ENCODE measurements at places on chromosomes 11 and 22.

DNA sequence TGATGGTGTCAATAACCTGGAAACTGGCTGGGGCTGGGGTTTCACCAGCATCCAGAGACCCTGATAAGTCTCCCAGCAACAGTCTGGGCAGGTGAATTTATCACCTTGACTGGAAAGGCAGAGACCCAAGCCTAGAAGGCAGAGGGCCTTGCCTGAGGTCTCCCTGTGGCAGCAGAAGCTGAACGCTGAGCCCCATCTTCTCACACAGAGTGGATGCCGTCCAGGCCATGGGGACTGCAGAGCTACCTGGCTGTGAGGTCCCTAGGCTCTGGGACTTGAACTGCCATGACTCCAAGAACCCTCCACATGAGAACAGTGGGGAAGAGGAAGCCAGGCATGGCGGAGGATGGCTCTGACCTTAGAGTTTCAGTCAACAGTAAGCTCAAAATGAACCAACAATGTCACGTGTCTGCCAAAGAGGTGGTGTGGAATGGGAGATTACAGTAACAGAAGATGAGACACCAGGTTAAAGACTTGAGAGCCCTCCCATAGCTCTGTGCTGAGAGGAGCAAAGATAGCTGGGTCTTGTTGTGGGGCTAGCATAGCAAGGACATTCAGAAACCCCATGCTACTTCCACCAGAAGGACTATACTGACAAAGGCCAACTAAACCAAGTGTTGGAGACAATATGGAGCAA is 79.1 kb upstream of the LINC01488 start:
- no peak for DNase-seq

GRCh38 chr11:73203790-73204189 is 14.3 kb upstream of the P2RY2 start:
- DNase-seq: no peak

- DNase-seq: no peak
Measured at GRCh38 chr11:128497776-128498095, 89.6 kb downstream of the ETS1 start.

- DNase-seq: no peak
Measured at GRCh38 chr11:14022251-14022650, 59.7 kb downstream of the SPON1 start.

DNA sequence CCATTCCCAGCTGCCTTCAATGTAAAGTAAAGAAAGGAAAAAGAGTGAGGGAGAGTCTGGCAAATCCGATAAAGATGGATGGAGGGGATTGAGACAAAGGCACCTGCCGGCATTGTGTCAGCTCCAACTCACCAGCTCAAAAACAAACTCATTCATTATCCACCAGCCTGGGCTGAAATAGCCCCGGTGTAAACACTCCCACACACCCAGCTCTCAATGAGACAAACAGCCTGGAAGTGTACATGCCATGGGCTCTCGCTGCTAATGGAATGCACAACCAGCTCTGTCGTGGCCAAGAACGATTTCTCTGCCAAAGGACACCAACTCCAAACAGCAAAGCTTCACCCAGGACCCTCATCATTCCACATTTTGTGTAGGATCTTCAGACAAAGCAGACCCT is 89.3 kb upstream of the OPCML start:
- no peak for DNase-seq

GRCh38 chr11:15342163-15342562 is 227.4 kb downstream of the INSC start:
- DNase-seq: no peak

DNA sequence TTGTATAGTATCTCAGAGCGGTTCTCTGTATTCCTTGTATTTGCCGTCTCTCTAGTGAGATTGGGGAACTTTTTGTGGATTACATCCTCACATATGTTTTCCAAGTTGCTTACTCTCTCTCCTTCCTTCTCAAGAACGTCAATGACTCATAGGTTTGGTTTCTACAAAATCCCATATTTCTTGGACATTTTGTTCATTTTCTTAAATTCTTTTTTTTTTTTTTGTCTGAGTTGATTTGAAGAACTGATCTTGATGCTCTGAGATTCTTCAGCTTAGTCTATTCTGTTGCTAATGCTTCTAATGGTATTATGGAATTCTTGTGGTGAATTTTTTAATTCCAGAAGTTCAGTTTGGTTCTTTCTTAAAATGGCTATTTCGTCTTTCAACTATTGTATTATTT is 28.4 kb upstream of the SLN start:
- no peak for DNase-seq

GRCh38 chr11:134181707-134182106 is 42.1 kb downstream of the NCAPD3 start:
- DNase-seq: no peak

- no peak for DNase-seq
Measured at GRCh38 chr11:31783252-31783651, 27.9 kb downstream of the PAX6 start.

- DNase-seq: no peak
Measured at GRCh38 chr22:31526270-31526669, 29.9 kb downstream of the SFI1 start.

DNA sequence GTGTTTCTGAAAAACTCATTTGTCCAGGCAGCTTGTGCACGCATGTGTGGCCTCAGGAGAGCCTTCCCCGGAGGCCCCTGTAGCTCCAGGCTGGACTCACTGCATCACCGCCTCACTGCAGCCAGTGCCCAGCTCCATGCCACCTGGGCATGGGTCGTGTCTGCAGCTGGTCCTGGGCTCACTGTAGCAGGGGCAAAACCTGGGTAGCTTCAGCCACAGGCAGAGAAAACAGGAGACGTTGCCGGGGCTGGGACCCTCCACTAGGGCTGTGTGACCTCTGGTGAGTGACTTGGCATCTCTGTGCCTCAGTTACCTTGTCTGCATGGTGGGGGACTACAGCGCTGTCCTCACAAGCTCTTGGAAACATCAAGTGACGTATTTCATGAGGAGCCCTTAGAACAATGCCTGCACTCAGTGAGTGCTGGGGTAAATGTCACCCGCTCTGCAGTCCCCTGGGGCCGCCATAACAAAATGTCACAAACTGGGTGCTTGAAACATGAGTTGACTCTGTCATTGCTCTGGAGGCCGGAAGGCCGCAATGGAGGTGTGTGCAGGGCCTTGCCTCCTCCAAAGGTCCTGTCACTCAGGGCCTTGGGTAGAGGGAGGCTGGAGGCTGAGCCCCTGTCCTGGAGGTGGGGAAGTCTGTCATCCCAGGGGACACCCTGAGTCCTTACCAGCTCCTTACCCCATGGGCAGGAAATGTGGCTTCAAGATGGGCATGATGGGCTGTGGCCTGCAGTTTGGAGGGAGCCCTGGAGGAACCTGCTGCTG is 488.7 kb downstream of the TBC1D22A start:
- DNase-seq: no peak

DNA sequence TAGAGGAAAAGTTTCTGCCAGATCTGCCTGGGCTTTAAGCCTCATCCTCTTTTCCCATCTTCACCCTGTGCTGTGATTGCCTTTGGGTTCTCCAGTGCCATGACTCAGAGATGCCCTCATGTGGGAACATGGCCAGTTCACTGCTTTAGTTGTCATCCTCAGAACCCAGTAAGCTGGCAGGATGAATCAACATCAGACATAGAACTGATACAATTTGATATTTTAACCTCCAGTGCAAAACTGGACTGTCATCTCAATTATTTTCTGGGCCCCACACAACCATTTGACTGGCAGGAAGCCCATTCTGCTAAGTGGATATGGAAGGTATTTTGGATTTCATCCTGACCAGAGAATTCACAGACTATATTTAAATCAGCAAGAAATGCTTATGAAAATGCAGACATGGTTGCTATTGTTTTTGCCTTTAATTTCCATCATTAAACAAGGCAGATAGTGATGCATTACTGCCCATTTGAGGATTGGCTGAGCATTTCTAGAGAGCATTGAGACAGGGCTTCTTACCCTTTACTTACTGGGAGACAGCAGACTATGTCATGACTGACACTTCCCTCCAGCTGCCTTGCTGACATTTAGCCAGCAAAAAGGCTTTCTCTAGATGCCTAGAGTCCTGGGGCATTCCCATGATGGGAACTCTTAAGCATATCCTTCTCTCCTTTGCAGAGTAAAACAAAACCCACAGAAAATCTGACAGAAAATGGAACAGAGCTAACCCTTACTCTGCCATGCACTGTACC is 327.1 kb upstream of the MTNR1B start:
- no peak for DNase-seq

DNA sequence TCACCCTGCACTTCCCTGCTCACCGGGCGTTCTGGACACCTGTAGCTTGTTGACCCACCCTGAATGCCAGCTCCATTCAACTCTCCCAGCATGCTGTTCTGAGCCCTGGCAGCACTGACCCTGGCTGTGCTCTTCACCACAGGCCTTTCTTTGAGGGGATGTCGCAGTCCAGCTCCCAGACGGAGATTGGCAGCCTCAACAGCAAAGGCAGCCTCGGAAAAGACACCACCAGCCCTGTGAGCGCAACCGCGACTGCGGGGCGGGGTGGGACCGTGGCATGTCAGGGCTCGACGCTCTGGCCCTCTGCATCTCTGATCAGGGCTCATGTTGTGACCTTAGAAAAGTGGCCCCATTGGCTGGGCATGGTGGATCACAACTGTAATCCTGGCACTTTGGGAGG is 47.4 kb upstream of the RAB1B start:
- no peak for DNase-seq

DNA sequence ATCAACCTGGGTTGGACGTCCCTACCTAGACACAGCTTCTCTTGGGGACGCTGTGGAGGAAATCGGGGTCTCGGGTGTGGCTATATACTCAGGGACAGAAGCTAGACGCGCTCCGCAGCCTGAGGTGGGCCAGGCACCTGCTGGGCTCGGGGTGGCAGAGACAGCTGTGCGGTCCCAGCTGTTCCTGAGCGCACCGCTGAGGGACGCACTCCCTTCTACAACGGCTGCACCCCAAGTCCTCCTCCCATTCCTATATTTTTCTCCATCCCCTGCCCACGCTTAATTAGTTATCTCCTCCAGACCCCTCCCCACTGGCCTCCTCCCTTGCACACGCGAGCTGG is 188 bp upstream of the MTNR1B start:
- DNase-seq: no peak

DNA sequence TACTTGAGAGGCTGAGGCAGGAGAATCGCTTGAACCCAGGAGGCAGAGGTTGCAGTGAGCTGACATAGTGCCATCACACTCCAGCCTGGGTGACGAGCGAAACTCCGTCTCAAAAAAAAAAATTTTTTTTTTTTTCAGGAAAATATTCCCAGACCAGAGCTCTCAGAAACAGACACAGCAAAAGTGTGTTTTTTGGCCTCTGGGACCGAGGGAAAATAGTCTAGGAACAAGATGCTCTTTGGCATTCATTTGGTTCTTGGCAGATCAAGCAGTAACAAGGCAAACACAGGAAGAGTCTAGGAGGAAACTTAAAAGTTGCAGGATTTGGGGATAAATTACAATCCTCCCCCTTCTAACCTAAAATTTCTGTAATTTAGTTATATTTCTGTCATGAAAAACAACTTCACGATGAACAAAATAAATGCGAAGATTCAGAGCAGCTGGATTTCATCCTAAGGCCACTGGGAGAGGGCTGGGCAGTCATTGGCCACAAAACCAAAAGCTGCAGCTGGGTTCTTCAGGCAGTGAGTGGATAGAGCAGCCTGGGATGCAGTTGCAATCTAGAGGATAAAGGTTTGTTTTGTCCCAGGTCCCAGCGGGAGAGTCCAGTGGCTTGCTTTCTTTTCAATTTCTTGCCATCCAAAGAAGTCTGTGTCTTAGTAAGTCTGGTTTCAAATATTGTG is 19.7 kb downstream of the ATG16L2 start:
- DNase-seq: no peak

DNA sequence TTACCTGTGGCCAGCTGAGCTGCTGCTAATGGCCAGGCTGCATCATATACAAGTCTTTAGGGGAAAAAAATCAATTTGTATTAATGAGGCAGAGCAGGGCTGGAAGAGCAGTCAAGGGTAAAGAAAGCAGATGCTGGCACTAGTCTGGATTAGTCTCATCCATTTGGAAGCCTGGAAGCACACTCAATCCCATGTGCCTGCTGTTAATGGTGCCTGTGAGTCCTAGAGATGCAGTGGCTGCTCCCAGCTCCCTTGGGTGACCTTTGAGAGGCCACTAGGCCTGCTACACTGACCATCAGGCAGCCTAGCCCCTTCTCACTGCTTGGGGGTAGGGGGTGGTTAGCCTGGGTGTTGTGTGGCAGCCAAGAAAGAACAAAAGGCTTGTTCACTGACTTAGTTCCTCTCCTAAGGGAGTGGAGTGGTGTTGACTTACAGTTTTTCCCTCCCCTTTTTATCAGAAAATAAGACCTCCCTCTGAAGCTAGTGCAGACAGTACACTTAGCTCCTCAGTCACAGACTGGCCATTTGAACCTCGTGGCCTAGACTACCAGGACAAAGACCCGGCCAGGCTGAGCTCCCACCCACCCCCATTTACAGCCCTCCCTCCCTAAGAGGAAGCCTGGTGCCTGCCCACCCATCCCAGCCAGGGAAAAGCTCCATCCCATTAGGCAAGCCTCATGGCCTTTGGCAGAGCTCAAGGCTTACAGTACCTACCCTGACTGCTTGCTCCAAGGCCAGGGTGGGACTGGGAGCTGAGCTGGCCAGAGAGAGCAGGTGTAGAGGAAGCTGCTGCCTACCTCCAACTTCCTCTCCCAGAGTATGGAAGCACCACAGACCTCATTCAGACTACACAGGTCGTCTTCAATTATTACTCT is 7.8 kb downstream of the PIK3IP1 start:
- DNase-seq: no peak

DNA sequence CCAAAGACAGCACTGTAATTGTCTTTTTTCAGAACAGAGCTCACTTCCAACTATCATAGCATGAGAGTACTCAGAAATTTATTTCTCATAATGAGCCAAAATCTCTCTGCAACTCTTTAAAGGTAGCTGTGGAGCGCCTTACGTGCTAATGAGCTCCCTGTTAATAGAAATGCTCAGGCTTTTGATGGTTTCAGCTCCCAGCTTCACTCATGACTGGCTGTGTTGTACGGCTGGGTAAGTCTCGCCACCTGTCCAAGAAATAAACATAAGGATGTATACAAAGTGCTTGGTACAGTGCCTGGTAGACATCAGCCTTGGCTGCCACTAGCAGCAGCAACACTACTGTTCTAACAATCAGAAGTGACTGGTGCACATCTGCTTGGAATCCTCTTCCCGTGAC is 109.4 kb downstream of the LDLRAD3 start:
- no peak for DNase-seq

- DNase-seq: no peak
Measured at GRCh38 chr22:48169227-48169626, 1406.8 kb downstream of the TBC1D22A start.

GRCh38 chr11:77411717-77412441 is 62.0 kb downstream of the PAK1 start:
- peak; percentile 67 for DNase-seq

DNA sequence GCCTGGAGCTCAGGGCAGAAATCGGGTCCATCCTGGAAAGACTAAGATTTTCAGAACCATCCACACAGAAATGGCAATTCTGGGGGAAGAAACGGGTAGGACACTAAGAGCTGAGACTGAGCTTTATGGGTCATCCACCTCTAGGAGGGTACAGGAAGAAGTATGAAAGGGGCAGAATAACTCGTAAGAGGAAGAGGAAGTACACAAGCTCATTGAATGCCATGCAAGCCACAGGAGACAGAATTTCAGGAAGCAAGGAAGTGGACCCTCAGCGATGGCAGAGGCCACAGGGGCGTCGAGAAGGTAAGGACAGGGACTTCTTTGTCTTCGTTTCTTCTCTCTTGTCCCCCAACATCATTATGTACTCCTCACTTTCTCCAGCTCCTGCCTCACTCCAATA is 169.6 kb downstream of the MAML2 start:
- DNase-seq: no peak

- DNase-seq: no peak
Measured at GRCh38 chr11:78310500-78310909, 107.1 kb downstream of the GAB2 start.

- no peak for DNase-seq
Measured at GRCh38 chr11:94148189-94148588, 19.5 kb downstream of the PANX1 start.

- no peak for DNase-seq
Measured at GRCh38 chr11:119460097-119460496, 37.1 kb upstream of the THY1 start.
